Right lung (tissue), 10 donors: ENCODE measurements at places on chromosomes 11 and 22. TPM values are rescaled to one million over a fixed set of nuclear protein-coding genes. Genes with fewer than 3 reads are reported as not detected.

Gene GGTLC3
- polyA plus RNA-seq, result 0.24 TPM

Gene GP1BB
- polyA plus RNA-seq, result 14.0 TPM

Gene KDM4D
- polyA plus RNA-seq, result 2.0 TPM

Gene MEI1
- 2.1 TPM for polyA plus RNA-seq

Gene TREH
- polyA plus RNA-seq, result 0.15 TPM

Gene SNU13
- 120 TPM for polyA plus RNA-seq

DNA sequence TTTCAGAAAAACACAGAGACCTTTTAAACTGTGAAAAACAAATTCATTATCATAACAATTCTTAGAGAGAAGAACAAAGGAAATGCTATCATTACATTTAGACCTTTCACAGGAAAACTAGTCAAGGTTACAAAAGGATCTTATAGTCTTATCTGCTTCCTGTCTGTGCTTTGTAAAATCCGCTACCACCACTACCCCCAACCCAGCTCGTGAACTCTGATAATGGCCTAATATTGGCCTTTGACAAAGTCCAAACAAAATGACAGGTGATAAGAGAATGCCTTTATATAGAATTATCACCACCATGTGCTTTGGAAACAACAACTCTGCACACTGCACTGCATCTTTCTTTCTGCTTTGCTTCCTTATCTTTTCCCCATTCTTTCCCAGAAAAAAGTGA lies 272.5 kb downstream of the SBF2 start:
- DNase-seq, result no peak

DNA sequence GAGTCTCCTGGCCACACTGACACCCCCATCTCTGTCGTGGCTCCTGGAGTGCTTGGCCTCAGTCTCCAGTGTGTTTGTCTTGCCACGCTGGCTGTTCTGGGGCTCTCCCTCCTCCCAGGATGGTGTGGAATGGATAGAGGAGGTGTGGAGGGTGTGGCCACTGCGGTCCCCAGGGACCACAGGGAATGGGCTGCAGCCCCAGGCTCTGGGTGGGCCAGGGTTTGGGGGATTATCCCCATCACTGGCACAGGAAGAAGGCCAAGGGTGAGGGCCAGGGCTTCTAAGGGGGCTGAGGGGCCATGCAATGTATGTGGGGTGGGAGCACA lies 8.1 kb downstream of the GNAZ start:
- no peak for DNase-seq

GRCh38 chr11:8365216-8365941 lies 101.7 kb upstream of the LMO1 start:
- DNase-seq, result peak; percentile 26

GRCh38 chr11:1476940-1477736 lies 9.4 kb downstream of the MOB2 start:
- no peak for DNase-seq

GRCh38 chr11:19734171-19734570 lies 21.5 kb downstream of the NAV2 start:
- DNase-seq, result no peak

DNA sequence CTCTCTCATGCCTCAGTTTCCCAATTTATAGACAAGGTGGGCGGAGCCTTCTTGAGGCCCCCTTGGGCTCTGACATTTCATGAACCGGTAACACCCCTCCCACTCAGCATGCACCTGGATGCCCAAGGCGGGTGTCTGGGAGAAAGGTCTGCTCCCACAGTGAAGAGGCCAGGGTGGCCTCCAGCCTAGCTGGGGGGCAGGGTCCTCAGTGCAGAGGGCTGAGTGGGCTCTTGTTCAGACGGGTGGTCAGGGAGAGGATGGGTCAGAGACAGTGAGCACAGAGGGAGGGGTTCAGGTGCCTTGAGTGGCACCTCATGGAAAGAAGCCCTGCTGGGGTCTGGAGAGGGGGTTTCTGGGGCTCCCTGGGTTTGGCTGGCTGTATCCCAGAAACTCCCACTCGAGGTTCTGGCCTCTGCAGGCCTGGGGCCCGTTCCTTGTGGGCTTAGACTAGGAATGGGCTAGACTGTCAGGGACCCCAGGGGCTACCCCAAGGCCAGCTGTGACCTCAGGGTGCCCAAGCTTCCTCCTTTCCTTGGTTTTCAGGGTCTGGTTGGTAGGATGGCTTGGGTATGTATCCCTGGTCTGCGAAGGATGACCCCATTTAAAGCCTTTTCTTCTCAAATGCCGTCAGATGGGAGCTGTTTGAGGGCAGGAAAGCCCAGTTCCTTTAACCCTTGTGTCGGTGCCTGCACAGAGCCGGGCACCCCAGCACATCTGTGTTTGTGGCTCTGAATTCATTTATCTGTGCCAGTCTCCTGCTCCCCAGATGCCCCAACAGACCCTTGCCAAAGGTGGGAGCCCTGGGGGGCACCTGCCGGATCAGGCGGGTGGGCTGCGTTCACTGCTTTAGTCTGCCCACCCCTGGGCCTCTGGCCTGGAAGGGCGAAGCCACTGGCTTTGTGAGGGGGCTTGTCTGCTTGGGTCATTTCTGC lies 1.2 kb downstream of the SYNGR1 start:
- DNase-seq, result no peak

GRCh38 chr11:125233736-125234275 lies 69.3 kb downstream of the PKNOX2 start:
- DNase-seq, result no peak

GRCh38 chr11:124984512-124984854 lies 30.5 kb downstream of the CCDC15 start:
- DNase-seq, result no peak

- no peak for DNase-seq
These were observed 68.2 kb upstream of the B3GAT1 start for GRCh38 chr11:134480136-134480712.

DNA sequence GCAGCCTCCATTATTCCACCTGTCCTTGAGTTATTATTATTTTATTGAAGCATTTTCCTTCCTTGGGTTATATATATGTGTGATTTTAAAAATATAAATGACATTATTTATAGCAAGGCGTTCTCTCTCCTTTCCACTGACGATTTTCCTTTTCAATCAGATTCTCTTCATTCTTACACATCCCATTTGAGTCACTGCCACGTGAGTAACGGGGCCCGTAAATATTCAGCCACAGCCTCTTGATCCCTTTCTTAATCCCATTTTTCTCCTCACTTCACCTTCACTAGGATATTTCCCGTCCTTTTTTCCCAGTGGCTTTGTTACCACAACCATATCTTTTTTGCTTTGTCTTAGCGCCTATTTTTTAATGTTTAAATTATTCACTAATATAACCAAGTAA lies 396.2 kb downstream of the NTM start:
- no peak for DNase-seq

DNA sequence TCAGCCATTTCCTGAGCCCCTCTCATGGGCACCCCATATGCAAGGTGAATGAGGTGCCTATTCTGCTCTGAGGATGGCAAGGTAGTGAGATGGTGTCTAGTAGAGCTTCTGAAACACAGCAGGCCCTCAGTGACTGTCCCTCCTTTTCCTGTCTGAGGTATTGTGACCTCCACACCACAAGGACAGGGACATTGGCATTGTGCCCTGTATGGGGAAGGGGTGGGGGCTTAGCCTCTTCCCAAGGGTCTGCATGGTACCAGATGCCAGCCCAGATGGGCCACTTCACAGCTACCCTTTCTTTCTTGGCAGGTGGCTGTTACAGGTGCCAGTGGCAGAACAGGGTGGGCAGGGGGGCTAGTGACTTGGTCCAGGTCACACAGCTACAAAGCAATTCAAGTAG lies 78.8 kb downstream of the CABIN1 start:
- no peak for DNase-seq

DNA sequence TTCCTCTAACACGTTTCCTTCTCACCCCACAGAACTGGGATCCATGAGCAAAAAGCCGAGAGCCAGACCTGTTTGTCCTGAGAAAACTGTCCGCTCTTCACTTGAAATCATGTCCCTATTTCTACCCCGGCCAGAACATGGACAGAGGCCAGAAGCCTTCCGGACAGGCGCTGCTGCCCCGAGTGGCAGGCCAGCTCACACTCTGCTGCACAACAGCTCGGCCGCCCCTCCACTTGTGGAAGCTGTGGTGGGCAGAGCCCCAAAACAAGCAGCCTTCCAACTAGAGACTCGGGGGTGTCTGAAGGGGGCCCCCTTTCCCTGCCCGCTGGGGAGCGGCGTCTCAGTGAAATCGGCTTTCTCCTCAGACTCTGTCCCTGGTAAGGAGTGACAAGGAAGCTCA lies 24.0 kb downstream of the CD5 start:
- no peak for DNase-seq

DNA sequence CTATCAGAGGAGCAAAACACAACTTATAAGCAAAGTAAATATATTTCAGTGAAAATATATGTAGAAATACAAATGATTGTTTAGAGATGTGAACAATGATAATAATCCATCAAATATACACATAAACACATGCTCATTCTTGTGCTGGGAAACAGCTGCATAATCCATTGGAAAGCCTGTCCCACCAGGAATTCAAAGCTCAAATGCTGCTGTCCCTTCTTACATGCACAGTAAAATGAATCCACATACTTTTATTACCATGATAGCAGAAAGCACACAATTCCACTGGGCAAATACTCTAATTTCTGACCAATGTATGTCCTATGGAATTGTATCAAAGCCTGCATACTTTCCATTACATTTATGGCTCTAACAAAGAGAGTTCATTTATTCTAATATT lies 44.5 kb downstream of the SOX6 start:
- DNase-seq, result no peak

DNA sequence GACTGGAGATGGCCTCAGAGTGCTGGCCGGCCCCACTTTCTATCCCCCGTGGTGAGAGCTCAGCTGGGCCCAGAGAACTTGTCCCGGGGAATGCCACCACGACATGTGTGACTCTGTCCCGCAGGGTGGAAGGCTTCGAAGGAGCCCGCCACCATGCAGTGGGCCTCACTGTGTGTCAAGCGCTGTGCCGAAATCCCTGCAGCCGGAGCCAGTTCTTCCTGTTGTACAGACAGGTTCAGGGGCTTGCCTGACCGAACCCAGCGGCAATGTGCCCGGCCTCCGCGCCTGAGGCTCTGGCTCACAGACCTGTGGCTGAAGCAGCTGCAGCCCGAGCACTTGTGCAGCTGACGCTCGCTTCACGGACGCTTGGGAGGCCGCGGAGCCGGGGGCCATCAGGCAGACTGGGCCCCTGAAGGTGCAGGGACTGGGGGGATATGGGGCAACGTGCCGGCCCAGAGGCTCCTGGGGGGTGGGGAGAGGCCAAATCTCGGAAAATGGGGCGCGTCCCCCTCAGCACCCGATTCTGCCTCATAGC lies 650 bp downstream of the PPM1F start:
- DNase-seq, result no peak

- no peak for DNase-seq
These were observed 96.2 kb downstream of the RASSF10 start for GRCh38 chr11:13105237-13105844.

- peak; percentile 77 for DNase-seq
These were observed 85.4 kb downstream of the ATXN10 start for GRCh38 chr22:45757068-45757467.
